ENCODE measurements at places on chromosomes 5 and 9.
A peak's percentile ranks its signal among the peaks of the same experiment; 100 is the strongest.

DNA sequence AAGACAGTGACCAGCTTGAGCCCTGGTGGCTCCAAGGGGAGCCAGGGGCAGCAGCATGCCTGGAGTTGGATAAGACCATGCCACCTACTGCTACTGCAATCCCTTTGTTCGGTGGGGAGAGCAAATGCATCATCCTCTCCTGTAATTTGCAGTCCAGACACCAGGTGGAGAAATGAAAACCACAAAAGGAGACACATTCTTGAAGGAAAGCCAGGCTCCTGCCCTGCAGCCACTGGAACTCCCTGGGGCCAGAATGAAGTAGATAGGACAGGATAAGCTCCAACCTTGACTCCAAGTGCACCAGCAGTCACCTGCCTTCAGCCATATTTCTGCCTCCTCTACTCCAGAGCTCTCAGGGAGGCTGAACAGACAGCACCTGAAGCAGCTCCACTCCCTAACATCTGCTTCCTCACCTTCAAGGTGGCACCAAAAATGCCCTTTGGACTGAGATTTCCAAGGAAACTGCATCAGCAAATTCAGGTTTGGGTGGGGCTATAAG, 65.1 kb upstream of the IQGAP2 start:
- DNase-seq: no peak

GRCh38 chr9:14992516-14992915, 82.3 kb upstream of the FREM1 start:
- DNase-seq: no peak

GRCh38 chr9:87607859-87608258, 110.2 kb downstream of the DAPK1 start:
- DNase-seq: no peak

GRCh38 chr5:64331597-64332277, 166.1 kb downstream of the RNF180 start:
- DNase-seq: peak; percentile 1

GRCh38 chr5:93431250-93431649, 149.8 kb downstream of the NR2F1-AS1 start:
- no peak for DNase-seq

GRCh38 chr9:114452219-114453165, 52.8 kb downstream of the WHRN start:
- peak; percentile 87 for DNase-seq

DNA sequence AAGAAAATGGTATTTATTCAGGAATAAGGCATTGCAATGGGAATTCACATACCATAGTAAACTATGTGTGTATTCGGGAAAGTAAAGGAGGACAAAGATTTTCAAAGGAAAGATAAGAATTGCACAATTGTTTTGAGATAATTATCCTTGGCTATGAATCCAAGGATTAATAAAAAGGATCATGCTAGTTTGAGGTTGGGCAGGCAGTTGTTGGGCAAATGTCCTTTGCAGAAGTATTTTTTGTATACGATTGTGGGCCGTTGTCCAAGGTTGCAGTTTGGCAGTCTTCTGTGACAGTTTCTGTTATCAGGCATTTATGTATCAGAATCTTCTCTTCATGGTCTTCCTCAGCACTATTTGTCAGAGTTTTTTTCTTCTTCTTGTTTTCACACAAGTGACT, 10.6 kb upstream of the UBAP2 start:
- no peak for DNase-seq

DNA sequence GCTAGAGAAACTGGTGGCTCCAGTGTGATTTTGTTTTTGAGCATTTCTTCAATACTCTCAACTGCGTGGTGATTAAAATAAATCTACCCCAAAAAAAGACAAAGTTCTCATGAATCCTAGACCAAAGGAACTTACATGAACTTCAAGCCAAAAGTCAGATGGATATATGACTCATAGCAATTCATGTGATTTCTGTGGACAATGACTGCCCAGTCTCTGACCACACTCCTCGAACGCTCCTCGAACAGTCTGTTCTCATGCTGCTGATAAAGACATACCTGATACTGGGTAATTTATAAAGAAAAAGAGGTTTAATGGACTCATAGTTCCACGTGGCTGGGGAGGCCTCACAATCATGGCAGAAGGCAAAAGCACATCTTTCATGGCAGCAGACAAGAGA, 46.4 kb upstream of the CEP78 start:
- no peak for DNase-seq

DNA sequence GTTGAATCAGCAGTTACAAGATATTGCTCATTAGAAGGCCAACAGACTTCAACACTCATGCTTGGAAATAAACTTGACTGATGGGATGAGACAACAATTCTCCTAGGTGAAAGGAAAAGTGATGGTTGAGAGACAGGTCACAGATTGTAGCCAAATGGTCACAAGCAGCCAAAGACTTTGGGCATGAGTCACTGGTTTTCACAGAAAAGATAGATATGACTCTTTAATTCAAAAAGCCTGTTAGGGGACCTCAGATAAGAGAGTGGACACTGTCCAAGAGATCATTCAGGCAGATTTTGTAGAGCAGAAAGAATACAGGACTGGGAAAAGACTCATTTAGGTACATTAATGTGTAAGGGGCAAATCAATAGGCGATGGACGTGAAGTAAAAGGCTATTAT, 982.5 kb downstream of the MAT2B start:
- no peak for DNase-seq

DNA sequence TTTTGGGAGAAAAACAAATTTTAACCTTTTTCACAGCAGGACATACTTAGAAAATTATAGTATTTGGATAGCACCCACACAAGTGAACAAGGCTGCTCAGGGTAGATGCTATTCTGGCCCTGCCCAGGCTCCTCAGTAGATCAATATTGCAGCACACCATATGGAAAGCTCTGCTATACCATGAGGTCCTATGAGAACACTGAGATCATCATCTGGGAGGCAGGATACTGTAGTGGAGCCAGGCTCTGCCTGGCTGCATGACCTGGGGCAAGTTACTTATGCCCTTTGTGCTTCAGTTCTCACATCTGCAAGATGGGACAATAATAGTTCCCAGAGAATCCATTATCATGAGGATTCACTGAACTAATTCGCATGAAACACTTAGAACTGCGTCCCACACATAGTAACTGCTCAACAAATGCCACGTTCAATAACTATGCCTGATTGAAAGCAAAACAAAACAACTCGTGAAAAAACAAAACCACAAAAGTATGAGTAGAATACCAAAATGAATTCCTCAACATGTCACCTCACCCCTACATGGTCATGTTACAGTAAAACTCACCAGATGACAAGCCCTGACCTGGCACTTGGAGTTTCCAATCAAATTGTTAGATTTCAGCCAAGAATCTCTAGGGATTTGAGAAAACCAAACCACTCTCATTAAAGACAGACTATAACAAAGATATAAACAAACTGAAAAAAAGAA, 31.9 kb downstream of the ARSB start:
- no peak for DNase-seq

DNA sequence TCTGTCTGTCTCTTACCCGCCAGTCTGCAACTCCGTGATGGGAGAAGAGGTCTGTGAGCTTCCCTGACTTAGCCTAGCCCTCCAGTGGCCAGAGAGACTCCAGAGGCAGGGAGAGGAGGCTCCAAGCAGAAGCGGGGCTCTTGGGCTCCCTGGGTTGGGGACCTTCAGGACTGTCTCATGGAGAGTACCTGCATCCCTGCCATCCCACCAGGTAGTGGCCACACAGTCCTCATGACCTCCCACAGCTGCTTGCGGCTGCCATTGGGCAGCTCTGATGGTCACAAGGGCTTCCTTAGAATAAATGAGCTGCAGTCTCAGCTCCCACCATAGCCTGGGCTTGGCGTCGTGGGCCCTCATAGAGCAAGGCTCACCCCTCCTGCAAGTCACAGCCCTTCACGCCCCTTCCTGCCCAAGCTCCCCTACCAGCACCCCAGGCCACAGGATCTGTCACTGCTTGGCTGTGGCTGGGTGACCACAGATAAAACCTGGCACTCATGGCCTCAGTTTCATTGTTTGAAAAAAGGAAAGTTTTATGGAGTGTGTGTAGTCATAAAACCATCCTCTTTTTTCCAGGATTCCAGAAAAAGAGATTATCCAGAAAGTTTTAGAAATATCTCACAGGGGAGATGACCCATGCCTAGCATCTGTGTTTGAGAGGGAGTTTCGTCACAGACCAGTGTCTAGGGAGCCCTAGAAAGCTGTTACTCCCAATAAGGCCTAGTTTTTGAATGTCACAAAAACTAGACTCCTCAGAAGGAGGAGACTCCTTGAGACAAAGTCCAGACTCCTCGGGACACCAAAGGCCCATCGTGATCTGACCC, 48.4 kb downstream of the PPARGC1B start:
- no peak for DNase-seq

GRCh38 chr5:124764585-124764984, 18.1 kb upstream of the ZNF608 start:
- DNase-seq: no peak

DNA sequence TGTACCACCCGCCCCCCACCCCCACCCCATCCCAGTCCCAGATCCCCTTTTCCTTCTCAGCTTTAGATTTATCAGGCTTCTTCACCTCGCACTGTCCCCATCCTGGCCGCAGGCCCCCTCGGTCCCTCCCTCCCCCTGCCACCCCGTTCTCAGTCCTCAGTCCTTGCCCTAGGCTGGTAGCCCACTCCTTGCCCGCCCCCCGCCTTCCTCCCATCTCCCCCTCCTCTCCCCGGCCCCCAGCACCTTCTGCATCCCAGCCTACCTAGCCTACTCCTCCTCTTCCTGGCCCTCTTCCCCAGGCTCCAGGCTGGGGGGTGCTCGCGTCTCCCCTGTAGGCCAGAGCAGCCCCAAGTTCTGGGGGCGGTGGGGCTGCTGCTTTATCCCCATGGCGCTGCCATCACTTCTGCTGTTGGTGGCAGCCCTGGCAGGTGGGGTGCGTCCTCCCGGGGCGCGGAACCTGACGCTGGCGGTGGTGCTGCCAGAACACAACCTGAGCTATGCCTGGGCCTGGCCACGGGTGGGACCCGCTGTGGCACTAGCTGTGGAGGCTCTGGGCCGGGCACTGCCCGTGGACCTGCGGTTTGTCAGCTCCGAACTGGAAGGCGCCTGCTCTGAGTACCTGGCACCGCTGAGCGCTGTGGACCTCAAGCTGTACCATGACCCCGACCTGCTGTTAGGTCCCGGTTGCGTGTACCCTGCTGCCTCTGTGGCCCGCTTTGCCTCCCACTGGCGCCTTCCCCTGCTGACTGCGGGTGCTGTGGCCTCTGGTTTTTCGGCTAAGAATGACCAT, 828 bp downstream of the NPR2 start:
- no peak for DNase-seq

GRCh38 chr9:38639577-38639940, 19.2 kb upstream of the ANKRD18A start:
- no peak for DNase-seq

DNA sequence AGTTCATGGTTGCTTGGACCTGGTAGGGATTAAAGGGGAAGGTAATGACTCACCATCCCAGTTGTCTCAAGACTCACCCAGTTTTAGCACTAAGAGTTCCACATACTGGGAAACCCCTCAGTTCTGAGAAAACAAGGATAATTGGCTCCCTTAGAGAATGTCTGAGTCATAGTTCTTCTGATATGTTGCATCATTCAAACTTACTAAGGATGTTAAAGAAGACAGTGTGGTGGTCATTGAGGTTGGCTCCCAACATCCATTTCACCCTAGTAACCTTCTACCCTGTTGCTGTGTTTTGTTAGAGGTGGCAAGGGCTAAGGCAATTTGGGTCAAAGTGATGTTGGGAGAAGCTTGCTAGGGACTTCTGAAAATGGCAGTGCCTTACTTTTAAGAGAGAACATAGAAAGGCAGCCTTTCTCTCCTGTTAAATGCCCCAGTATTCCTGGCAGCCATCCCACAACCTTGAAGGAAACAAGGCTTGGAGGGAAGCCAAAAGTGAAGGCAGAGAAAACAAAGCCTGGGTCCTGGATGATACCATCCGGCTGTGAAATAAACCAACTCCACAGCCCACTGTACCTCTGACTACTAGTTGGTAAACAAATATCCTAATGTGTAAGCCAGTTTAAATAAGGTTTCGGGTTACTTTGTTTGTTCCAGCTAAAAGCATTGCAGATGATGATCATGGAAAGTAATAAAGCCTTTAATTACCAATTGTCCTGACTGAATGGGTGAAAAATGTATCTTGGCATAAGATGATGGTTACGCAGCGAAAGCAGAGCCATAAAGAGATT, 80.4 kb upstream of the ADAMTSL1 start:
- peak; percentile 98 for DNase-seq

- no peak for DNase-seq
Observed at GRCh38 chr5:107878661-107879060, 207.9 kb upstream of the EFNA5 start.

DNA sequence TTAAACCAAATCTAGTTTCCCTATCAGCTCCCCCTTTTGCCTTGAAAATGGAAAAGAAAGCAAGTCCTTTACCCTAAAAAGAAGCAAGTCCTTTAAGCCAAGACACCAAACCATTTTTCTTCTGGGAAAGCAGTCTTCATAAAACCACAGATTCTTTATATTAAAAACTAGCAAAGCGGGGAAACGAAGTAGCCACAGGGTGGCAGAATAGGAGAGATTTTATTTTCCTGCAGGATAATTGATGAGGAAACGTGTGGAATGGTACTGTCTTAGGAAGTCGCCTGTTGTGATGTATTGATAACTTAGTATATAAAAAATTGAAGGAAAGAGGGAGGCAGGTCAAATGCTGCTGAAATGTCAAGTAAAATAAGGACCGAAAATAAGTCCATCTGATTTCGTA, 41.1 kb downstream of the ZNF883 start:
- peak; percentile 0 for DNase-seq

DNA sequence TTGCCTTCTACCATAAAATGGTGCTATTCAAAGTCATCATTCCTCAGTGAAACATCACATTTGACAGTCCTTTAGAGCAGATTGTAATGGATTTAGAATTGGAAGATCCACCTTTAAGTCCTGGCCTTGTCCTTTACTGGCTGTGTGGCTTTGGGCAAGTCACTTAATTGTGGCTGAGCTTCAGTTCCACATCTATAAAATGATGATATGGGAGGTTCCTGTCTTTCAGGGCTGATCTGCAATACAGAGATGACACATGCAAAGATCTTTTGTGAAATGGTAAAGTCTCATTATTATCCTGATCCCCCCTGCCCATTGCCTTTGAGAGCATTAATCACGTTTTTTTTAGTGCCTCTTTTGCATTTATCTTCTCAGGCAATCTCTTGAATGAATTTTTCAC, 58.2 kb downstream of the ZFAND5 start:
- DNase-seq: no peak

GRCh38 chr5:116291271-116291670, 206.4 kb downstream of the COMMD10 start:
- no peak for DNase-seq

- DNase-seq: no peak
Observed at GRCh38 chr5:50853151-50853550, 186.7 kb downstream of the PARP8 start.

- peak; percentile 98 for DNase-seq
Observed at GRCh38 chr9:127574072-127574993, 37.7 kb upstream of the STXBP1 start.

DNA sequence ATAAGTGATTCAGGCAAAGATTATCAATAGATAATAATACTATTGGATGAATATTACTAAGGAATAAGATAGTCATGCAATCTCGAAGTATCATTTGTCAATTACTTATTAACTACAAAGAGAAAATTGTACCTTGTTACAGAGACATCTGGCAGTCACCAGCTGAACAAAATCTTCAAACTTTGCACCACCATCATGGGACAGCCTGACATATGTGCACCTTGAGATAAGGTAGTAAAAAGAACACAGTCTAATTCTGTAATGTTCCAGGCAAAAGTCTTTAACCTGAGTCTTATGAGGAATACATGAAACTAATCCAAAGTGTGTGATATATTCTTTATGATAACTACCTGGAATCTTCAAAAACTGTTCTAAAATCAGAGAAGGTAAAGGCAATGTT, 423.0 kb upstream of the ZNF608 start:
- no peak for DNase-seq

Measured in NCI-H2081 (cell line).